ENCODE measurements at places on chromosomes 2 and 18. TPM values are rescaled to one million over a fixed set of nuclear protein-coding genes. Genes with fewer than 3 reads are reported as not detected.

- DNase-seq, result no peak
Measured at GRCh38 chr2:145777297-145777696, 1257.4 kb upstream of the ZEB2 start.

DNA sequence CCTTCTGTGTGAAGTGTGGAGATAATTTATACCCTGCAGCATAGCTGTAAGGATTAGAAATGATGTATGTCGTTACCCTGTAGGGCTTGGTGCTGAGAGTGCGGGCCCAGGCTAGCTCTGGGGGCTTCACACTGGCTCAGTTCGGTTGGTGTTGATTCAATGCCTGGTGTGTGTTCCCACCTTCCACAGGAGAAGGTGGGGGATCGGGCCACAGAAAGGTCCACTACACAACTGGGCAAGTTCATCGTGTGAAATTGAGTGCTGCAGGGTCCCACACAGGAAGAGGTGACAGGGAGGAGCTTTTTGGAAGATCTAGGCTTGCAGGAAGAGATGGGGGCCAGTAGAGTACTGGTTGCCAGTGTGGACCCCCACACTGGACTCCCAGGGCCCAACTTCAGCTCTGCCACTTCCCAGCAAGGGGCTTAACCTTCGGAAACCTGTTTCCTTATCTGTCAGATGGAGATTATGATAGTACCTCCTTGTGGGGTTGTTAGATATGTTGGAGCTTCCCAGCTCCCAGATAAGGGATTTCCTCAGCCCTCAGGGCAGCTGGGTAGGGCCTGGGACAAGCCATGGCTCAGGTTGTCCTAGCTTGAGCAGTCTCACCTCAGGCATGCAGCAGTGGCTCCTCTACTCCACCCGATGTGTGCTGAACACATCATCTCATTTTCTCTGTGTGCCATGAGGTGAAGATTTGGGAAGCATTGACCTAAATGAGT is 71.5 kb downstream of the TMEM247 start:
- no peak for DNase-seq

DNA sequence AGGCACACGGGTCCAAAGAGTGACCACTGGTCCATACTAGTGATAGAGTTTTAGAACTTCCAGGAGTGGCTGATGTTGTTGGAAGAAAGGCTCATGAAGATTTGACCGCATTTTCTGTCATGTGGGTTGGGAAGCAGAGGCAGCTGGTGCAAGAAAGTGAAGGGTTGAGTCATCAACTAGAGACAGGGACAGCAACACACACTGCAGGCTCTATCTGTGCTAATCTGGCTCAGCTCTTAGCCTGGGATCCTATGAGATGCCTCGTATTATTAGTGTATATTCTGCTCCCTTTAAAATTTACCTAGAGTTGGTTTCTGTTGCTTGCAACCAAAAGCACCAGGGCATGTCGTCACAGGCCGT is 2.5 kb upstream of the SH3RF3 start:
- DNase-seq, result no peak

GRCh38 chr18:7307526-7307925 is 76.6 kb downstream of the LRRC30 start:
- DNase-seq, result no peak

GRCh38 chr2:2926009-2926857 is 451.4 kb downstream of the EIPR1 start:
- DNase-seq, result no peak

DNA sequence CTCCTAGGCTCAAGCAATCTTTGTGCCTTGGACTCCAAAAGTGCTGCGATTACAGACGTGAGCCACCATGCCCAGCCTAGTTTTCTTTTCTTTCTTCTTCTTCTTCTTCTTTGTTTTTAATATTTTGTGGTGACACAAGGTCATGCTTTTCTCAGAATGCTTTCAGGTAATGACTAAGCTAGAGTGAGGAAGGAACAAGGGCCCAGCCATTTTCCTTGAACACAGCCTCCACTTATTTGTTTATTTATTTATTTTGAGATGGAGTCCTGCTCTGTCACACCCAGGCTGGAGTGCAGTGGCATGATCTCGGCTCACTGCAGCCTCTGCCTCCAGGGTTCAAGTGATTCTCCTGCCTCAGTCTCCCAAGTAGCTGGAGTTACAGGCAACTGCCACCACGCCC is 74.3 kb upstream of the ST3GAL5 start:
- DNase-seq, result no peak

DNA sequence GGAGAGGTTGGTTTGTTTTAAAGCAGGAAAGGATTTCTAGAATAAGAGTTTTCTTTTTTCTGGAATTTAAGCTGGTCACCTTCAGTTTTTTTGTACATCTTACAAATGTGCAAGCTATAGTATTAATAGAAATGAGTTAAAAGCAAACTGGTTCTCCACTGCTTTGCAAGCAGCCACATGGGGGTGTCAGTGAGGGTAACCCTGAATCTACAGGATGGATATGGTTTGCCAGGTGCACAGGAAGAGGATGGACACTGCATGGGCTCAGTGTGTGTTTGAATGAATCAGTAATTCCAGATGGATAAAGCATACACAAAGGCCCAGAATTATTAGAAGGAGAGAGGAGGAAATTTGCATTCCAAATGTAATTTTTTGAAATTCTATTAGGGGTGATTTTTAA is 89.0 kb downstream of the MAPRE2 start:
- DNase-seq, result no peak

DNA sequence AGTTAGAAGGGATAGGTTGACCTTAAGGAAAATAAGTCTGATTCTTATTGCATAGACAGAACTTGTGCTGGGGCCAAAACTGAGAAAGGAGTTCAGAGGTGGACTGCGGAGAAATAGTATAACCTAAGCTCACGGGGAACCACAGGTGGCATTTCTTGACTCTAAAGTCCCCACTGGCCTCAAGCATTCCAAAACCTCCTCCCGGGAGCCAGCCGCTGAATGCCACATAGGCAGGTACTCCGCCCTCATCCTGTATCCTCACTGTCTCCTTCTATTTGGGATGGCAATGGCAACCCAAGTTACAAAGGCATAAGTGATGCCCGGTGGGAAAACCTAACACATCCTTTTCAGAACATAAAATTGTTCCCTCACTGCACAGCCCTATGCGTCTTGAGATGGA is 173.0 kb downstream of the SP3 start:
- DNase-seq, result no peak

GRCh38 chr18:10011061-10011460 is 97.2 kb downstream of the VAPA start:
- DNase-seq, result no peak

- DNase-seq, result no peak
Measured at GRCh38 chr2:29325544-29325943, 210.3 kb downstream of the CLIP4 start.

FAM161A gene
- 7.2 TPM for total RNA-seq

BCL2 gene
- 109 TPM for total RNA-seq

LGALSL gene
- total RNA-seq, result 12.1 TPM

GRCh38 chr2:126990605-126991532 is 92.2 kb downstream of the TEX51 start:
- DNase-seq, result peak; percentile 60

C2orf66 gene
- total RNA-seq, result not detected

GRCh38 chr2:172089633-172090032 is 4.3 kb downstream of the DLX1 start:
- DNase-seq, result no peak

- no peak for DNase-seq
Measured at GRCh38 chr18:78241535-78242253, 737.9 kb upstream of the SALL3 start.

- DNase-seq, result no peak
Measured at GRCh38 chr18:26298107-26298506, 71.9 kb downstream of the TAF4B start.

- no peak for DNase-seq
Measured at GRCh38 chr2:120477198-120477597, 131.3 kb downstream of the INHBB start.

GRCh38 chr2:238097988-238098871 is 1.9 kb upstream of the ESPNL start:
- no peak for DNase-seq

DNA sequence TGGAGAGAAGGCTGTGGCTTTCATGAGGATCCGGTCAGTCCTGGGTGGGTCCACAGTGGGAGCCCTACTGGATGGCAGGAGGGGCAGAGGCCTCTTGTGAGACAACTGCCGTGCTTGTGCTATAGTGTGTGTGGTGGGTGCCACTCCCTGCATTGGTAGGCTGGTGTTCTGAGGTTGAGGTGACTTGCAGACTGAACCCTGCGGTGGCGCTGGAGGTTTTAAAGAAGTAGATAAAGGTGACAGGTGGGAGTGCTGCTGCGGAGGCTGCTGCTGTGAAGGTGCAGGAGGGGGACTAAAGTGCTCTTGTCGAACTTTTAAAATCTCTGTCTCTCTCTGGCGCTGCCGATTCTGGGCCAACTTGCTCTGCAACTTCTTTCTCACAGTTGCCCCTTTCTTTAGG is 29.7 kb downstream of the INO80D start:
- no peak for DNase-seq

GRCh38 chr2:82793711-82794435 is 1665.2 kb downstream of the SUCLG1 start:
- no peak for DNase-seq

DNA sequence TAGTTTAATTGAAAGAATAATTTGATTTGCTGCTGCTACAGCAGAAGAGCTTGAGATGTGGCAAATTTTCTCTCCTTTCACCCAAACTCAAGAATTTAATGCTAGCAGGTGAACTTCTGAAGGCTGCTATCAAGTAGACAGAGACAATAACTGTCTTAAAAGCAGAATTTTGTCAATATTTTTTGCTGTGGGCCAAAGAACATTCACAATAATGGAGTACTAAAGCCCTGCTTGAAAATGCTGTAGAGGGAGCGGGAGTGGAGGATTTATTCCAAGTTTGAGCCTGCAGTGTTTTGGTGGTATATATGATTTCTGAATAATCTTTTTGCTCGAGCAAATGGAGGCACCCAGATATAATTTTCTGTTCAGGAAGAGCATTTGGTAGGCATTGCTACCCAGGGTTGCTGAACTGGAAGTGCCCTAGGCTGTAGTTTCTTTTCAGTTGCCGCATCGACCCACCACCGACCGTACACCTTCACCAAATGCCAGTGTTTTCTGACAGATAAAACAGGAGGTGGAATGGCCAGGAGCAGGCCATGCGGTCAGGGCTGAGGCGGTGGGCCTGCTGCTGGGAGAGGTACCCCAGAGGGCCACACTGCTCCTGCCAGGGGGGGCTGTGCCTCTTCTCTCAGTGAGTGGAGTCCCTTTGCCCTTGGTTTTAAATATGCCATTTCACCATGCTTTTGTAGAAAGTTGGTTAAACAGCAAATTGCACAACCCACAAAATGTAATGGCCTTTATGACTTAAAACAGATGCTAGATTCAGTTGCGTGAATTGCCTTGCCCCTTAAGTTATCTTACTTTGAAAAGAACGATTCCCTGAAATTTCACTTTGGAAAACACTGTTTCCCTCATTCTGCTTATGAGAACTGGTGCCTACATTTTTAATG is 36.4 kb downstream of the TSHZ1 start:
- DNase-seq, result no peak

DNA sequence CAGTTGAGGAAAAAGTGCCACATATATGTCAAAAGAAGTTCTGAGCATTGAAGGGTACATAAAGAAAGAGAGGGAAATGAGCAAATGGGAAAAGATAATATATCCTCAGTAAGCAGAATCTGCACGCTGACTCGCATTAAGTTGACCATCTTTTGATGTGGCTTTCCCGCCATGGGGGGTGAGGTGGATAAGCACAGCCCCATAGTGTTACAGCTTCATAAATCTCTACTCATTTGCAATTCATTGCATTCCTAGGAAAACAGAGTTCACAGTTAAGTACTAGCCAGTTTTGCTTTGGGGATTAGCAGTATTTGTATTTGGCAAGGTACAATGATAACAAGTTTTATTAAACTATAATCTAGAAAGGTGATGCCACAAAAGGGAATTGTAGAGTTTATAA is 814.2 kb downstream of the LRP1B start:
- no peak for DNase-seq

DNA sequence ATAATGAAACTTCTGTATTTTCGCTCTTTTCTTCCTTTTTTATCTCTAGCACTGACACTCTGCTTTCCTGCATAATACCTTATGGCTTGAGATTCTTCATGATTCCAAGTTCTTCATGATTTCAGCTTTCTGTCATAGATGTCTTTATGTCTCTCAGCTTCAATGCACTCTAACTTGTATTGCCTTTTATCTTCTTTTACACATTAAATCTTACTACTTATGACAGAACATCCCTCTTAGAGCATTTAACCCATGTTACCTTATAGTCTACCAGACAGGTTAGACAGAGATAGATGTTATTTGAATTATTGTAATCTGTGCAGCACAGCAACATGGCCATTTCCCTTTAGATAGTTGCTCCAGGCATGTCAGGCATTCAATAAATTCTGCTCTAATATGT is 1475.7 kb upstream of the TMEFF2 start:
- no peak for DNase-seq

REG1B gene
- not detected for total RNA-seq

- DNase-seq, result no peak
Measured at GRCh38 chr2:203437511-203437910, 97.6 kb downstream of the RAPH1 start.

GRCh38 chr2:197079832-197080555 is 153.5 kb upstream of the PGAP1 start:
- DNase-seq, result no peak

DNA sequence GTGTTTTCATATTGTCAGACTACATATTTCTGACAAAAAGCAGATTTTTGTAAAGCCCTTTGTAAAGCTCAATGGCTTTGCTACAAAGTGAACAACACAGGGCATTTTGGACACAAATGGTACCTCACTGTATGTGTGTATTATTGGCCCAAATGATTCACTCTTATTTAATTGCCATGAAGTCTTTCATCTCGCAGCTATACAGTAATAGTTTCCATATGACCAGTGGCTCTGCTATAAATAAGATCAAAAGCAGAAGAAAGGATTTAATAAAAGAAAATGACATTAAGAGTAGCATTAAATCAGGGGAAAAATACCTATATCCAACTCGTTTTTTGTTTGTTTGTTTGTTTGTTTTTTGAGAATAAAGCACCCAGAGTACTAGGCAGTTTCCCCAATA is 284.0 kb upstream of the CCDC68 start:
- no peak for DNase-seq

BCL11A gene
- 8.1 TPM for total RNA-seq

DNA sequence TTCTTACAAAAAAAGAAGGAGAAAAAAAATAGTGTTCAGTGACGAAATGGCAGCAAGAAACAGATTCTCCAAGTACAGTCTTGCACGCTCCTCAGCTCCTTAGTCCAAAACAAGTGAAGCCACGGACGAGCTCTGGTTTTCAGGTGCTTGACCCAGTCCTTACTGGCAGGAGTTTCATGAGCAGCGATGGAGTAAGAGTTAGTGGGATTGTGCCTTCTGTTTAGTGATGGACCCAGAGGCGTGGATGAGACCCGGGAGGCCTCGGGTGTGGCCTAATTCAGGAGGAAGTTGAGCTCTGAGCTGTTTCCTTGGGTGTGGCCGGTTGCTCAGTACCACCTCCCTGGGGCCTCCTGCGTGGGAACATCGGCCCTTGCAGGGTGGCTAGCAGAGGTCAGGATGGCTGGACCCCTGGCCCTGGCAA is 52.0 kb downstream of the KIF5C start:
- peak; percentile 13 for DNase-seq

IL18RAP gene
- 3.1 TPM for total RNA-seq

DNA sequence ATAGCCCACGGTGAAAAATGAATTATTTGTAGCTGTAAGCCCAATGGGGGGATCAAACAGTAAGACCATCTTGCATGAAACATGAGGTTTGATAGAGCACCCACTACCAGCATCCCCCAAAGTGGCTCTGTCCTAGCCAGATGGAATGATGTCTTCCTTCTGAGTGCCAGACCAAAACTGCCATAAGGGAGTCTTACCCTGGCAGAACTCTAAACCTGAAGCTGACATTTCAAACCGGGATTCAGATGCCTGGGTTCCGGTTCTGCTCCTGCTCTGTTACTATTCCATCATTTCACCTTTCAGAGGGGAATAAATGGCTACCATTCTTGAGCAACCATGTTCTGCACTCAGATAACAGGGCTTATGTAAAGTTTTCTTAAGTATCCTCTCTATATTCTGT is 67.4 kb downstream of the MYO3B start:
- DNase-seq, result no peak

All from thyroid gland (tissue), 4 donors.